ENCODE measurements at places on chromosomes 2 and 18.
A peak's percentile ranks its signal among the peaks of the same experiment; 100 is the strongest.

DNA sequence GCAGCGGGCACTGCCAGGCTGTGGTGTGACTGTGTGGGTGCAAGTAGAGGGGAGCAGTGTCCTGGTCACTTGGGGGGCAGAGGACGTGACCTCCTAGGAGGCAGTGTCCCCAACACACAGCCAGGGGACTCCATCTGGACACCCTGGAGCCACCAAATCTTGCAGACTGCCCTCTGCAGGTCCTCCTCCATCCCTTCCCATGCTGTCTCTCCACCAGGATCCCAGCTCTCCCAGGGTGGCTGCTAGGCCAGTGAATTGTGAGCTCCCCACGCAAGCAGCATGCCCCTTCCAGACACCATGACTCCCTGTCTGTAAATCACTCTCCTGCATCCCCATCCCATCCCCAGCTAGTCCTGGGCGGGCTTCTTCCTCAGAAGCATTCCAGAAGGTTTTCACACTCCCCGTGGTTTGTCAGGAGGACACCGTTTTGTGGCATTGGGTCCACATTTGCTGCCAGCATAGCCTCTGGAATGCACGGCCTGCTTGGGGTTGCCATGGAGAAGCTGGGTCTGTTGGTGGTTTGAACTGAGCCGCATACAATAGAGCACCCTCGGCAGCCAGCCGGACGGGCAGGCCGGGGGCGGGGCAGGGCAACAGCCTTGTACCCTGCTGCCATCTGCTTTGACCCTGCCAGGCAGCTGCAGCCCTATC is 210.7 kb downstream of the KLHL29 start:
- DNase-seq: no peak

GRCh38 chr2:100429726-100430125 is 12.3 kb upstream of the CHST10 start:
- DNase-seq: peak; percentile 52

GRCh38 chr2:181116261-181116660 is 135.9 kb downstream of the UBE2E3 start:
- DNase-seq: no peak

GRCh38 chr18:50653402-50654093 is 93.7 kb downstream of the MAPK4 start:
- no peak for DNase-seq

DNA sequence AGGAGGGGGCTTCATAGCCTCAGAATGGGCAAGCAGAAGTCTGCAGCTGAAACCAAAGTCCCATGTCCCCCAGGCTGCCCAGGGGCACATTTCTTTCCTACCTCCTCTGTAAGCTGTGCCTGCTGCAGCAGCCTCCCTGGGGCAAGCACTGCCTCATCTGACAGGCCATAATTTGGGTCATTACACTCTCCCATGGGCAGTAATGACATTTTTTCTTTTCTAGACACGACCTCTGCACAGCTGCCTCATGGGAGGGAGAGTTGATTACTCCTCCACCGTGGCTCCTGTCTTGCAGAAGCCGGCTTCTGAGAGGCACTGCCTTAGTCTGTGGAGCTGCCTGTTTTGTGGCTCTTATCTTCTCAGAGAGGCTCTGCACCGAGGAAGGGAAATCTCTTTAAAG is 268.9 kb downstream of the TDRD15 start:
- no peak for DNase-seq

DNA sequence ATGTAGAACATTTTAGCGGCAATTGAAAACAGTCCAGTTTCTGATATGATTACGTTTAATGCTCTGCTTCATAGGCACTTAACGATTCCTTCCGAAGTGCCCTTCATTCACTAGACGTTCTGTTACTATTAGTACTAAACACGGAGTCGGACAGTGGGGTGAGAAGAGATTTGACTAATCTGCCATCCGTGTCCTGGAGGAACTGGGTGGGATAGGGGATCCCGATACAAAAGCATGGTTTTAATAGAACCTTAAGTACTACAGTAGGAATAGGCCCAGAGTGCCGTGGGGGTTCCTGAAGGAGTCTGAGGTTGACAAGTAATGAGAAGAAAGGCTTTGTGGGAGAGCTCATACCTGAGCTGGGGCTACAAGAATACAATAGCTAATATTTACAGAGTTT is 631 bp downstream of the MORN2 start:
- no peak for DNase-seq

GRCh38 chr18:67550872-67551520 is 34.5 kb upstream of the DSEL start:
- DNase-seq: no peak

DNA sequence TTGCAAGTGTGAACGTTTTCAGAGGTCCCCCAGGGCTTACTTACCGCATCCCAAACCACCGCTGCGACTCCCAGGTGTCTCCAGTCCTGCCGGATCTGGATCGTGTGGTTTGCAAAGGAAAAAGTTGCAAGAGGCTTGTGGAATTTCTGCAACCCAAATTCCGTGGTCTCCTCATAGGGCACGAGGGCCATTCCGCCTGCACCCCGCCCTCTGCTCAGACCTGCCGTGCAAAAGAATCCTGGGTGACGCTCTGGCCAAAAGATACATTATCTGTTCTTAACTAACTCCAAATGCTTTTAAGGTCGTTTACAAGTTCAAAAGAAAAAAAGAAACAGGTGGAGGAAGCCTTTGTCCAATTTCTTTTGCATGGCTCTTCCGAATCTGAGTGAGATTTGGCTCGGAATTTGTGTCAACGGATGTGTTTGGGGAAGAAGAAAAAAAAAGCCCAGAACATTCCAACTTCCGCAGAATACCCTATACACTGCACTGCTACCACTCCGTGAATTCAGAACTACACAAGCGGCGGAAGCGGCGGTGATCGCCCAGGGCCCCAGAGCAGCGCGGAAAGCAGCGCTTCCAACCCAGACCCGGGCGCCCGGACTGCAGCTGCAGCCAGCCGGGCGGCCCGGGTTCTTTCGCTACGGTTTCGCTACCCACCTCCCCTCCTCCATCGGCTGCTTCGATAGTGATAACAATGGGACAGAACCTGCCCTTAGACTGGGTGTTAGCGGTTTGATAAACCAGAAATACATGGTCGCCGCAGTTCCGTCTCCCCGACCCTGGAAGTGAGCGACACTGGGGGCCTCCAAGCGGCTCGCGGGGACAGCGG is 795 bp downstream of the METTL21A start:
- DNase-seq: peak; percentile 37

- no peak for DNase-seq
These were observed 102.4 kb downstream of the TRIB2 start for GRCh38 chr2:12819103-12819475.

DNA sequence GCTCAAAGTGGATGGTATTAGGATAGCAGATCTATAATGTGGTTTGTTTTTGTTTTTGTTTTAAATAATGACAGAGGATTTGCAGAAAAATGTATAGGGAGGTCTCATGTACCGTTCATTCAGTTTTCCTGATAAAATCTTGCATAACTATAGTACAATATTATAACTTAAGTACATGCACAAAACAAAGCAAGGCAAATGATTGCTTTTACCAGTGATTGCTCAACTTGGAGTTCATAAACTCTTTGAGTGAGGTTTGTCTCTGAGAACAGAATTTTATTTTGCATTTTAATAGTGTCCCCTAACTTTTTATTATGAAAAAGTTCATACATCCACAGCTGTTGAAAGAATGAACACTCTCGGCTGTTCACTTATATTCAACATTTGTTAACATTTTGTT is 96.6 kb downstream of the MAP4K4 start:
- no peak for DNase-seq

- DNase-seq: no peak
These were observed 65.4 kb downstream of the CRACDL start for GRCh38 chr2:98870516-98871158.

DNA sequence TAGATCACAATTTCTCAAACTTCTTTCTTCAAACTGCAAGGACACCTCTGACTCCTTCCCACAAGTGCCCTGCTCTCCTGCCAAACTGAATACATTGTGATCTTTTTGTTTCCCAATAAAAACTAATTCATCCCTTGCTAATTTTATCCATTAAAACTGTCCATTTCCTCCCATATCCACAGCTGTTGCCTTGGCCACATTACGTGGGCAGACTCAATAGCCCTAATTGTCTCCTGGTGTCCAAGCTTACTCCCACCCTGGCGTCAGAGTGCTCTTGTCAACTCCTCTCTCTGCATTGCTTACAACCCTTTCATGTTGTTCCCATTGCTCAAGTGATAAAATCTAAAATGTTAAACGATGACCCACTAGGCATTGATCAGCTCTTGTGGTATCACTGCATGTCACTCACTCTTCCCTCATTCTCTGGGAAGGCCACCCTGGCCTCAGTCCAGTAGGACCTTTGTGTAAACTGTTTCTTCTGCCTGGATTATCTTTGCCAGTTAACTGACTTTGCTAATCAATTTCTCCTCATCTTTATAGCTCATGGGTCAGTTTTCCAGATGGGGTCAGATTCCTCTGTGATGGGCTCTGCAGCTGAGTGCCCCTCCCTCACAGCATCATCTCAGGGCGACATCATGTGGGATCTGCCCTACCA is 525.0 kb downstream of the SLC4A3 start:
- no peak for DNase-seq

- no peak for DNase-seq
These were observed 6.5 kb downstream of the CYS1 start for GRCh38 chr2:10073706-10074105.

DNA sequence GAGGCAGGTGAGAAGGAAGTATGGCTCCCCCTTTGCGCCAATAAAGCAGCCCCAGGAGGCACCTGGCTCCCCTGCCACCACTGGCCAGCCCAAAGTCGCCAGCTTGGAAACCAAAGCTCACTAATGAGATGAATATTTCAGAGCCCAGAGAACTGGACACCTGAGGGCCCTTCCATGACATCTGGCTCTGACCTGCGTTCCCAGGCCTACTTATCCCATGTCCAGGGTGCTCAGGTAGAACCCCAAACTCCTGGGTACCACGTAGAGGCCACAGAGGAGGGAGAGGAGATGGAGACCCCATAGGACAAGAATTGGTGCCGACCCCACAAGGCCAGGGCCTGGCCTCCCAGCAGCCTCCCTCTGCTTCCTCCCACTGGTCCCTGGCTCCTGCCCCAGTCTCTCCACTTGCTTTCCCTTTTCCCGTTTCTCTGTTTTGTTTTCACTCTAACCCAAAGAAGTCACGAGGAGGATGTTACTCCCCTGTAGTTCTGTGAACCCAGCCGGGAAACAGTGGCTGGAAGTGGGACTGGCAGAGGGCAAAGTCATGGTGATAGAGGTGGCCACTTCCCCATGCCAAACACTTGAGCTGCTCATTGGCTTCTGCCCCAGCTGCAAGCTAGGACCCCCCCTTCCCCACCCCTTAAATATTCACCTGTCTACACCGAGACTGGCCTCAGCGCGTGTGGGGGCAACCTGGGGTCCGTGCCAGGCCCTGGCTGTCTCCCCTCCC is 820 bp downstream of the TMBIM1 start:
- peak; percentile 33 for DNase-seq

DNA sequence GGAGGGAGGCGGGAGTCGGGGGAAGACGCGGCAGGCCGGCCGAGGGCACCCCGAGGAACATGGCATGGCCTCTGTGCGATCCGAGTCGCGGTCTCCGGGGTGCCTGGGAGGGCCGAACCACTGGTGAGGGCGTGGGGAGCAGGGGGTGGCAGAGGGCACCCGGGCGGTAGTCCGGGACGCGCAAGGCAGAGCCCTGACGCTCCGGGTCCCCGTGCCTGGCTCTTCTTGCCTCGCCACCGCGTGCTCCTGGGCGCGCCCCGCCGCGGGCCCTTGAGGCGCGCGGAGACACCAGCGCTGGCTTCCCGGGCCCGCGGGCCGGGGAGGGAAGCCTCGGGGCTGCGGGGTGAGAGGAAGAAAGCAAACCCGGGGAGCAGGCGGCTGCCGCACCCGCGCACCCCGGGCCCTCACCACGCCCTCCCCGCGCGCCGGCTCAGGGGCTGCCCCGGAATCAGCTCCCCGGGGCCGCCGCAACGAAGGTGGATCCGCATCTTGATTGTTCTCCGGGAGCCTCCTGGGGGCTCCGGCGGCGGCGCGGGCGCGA is 4.3 kb downstream of the SOX11 start:
- no peak for DNase-seq

DNA sequence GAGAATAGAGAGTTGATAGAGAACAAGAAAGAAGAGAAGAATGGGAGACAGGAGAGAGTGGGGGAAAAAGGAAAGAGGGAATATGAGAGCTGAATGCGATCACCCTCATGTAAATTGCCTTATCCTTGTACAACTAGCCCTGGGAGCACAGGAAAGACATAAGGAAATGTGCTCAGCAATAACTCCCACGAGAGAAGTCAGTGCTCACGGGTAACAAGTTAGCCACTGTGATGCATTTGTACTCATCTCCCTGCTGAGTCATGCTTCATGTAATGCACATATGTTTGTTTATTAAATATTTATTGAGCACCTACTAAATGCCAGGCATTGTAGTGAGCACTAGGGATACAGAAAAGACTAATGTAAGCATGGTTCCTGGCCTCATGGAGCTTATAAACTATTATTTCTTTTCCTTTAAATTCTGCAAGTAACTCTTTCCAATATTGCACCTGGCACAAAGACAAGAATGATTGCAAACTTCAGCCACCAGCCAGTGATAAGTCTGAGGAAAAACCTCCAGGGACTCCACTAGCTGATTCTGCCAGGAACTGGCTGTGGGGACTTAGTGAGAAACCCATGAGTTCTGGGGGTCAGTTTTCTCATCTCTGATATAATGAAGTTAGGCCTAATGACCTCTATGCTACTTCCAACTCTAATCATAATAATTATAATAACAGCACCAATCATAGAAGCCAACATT is 124.1 kb downstream of the LNPK start:
- no peak for DNase-seq

GRCh38 chr2:73944714-73945113 is 18.0 kb downstream of the DGUOK start:
- no peak for DNase-seq

GRCh38 chr2:87403893-87404175 is 344.1 kb upstream of the PLGLB2 start:
- no peak for DNase-seq

DNA sequence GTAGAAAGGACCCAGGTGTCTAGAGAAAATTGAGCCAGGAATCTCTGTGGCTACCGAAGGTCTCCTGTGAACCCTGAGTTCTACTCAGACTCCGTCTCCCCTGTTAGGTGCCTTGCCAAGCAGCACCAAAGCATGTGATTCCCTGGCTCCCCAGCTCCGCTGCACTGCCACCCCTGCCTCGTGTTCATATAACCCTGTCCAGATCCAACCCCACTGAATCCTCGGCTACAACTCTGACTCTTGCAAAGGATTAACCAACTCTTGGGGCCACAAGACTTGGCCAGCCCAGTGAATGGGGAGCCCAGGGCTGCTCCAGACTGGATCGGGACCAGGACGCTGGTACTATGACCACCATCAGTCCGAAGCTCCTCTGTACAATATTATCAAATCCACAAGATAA is 37.3 kb upstream of the ACAA2 start:
- no peak for DNase-seq

- no peak for DNase-seq
These were observed 75.0 kb upstream of the SLC25A52 start for GRCh38 chr18:31835528-31836133.
